ENCODE measurements at places on chromosomes 2 and 18.

- no peak for DNase-seq
Measured at GRCh38 chr2:240505910-240506309, 51.9 kb downstream of the ANKMY1 start.

DNA sequence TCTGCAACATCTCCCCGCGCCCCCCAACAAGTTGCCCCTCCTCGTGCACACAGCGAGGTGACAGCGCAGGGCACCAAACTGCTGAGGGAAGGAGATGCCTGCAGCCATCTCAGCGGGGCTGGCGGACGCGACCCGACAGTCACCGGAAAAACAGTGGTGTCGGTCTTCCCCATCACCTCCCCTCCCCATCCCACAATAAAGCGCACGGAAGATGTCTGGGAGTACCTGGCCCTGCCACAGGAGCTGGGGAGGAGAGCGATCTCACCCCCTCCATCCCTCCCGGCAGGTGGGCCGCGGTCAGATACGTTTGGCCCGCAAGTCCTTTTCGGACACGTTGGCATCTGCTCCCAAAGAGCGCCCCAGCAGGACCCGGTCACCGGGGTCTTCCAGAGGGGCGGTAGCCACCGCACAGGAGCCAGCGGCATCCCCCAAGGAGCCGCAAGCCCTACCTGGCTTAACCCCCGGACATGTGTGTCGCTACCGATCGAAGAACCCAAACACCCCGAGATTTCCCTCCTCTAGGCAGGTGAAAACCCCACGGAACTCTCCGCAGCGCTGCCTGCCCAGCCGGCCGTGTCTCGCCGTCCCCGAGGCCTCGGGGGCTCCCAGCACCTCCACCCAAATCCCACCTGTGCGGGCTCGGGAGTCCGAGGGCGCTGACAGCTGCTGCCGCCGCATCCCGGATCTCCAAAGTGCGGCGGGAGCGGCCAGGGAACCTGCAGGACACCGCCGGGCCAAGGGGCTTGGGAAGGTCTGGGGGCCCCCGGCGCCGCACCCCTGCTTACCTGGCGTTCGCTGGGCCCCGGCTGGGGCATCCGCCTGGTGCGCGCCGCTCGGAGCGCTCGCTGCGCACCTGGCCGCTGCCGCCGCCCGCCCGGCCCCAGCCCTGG, 657 bp downstream of the ATP8B1 start:
- no peak for DNase-seq

- DNase-seq = no peak
Measured at GRCh38 chr2:1628893-1629292, 115.4 kb downstream of the PXDN start.

- no peak for DNase-seq
Measured at GRCh38 chr2:230927711-230928341, 2.8 kb upstream of the GPR55 start.

GRCh38 chr2:222523783-222524544, 99.6 kb downstream of the SGPP2 start:
- no peak for DNase-seq

- no peak for DNase-seq
Measured at GRCh38 chr2:29405266-29405665, 290.1 kb downstream of the CLIP4 start.

DNA sequence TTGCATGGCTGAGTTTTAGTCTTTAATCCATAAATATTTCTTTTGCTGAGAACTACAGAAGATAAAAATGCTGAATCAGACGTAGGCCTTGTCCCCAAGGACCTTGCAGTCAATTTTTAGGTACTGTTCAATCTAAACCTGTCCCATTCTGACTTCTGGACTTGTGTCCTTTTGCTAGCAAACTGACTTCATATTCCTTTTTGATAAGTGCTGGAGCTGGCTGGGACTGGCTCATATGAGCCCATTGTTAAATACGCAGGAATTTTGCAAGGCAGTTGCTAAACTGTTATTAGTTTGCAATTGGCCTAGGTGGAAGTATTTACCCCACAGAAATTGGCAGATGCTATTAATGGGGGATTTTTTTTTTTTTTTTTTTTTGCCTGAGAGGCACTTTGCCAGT, 941.4 kb downstream of the DCC start:
- no peak for DNase-seq

GRCh38 chr2:70768590-70769085, 638 bp upstream of the ADD2 start:
- DNase-seq = no peak

DNA sequence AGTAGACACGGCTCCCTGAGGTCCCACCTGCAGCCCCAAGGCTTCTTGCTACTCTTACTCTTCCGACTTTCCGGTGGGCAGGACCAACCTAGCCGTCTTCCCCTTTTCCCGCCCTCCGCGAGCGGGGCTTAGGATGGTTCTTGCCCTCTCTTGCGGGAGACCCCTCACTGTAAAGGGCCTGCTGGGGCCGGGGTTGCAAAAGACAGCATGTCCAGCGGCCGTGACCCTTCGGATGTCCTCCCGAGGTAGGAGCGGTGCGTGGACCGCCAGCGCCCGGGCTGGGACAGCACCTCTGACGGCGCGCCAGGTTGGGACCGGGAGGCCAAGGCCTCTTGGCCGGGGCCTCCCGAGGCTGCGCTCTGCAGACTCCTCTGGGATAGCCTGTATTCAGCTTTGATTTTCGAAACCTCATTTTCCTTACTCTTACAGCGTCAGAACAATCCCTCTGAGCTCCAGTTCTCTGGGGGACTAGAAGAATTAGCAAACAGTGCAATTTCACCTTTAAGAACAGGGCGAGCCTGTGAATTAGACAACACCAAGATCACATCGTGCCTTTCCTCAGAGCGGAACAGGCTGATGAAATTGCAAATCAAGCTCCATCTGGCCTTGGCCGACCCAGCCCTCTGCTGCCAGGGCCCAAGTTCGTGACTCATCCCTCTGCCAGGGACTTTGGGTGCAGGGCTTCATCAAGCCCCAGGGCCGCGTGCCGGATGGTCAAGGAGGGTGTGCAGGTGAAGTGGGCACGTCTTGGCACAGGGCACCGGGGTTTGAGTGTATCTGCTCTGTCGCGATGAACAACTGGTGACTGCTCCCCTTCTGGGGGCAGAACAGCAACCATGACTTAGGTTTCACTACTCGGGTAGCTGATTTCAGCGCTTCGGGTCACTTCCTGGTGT, 777 bp downstream of the MOCOS start:
- DNase-seq = no peak

DNA sequence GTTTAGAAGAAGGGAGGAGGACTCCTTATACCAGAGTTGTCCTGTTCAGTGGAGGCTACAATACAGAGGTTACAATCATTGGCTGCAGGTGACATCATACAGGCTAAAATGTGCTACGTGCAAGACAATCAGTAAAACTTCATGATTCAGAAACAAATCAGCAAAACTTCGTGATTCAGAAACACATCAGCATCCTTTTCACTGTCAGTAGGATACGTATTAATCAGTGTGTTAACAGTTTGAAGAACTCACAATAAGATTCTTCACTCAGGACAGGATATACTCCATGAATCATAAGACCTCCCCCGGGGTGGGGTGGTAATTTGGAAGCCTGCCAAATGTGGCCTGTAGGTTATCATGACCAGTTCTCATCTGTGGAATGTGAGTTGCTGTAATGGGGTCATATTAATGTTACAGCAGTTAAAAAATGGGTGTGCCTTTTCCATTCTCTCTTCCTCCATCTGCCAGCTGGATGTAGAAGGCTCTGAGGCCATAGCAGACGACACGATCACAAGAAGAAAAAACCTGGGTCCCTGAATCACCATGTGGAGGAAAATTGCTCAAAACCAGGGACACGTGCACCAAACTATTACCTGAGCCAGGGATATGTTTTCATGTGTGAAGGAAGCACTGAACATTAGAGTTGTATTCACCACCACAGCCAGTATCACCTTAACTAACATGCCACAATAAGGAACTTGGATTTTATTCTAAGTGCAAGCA, 134.8 kb upstream of the CREB1 start:
- DNase-seq = no peak

GRCh38 chr2:121965661-121966060, 210.2 kb downstream of the TSN start:
- no peak for DNase-seq

DNA sequence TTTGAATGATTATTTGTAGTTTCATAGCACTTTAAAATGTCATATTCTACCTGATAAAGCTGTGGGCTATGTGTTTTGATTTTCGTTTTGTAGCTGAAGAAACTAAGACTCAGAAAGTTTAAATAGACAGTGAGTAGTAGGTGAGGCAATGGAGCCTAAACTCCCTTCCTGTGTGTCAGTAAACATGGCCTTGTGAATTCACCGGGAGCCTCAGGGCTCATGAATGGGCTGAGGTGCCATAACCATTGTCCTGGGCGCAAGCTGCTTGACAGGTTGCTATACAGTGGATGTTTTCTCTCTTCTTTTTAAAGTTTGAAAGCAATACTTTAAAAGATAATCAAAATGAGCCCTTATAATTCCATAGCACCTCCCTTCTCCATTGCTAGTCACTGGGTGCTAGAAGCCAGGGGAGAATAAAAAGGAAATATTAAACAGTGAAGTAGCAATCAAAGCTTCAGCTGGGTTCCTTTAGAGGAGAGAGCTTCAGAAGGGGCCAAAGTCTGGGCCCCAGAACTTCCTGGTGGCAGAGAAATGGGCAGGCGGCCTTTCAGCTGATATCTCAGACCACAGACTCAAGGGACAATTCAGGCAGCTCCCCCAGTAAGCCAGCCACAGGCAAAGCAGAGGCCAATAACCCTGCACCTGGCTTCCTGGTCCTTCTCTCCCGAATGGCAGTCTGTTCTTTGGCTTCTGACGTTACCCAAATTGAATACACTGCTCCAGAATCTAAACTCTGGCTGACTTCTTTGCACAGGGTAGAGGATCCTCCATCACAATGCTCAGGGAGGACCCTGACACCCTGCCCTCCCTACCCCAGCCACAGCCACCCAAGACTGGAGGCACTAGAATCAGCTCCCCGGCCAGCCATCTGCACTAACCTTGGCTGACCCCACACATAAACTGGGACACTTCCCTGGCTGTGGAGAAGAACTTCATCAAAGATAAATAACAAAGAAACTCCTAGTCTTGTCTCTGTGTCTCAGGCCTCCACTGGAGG, 51.8 kb upstream of the NPAS2 start:
- no peak for DNase-seq

DNA sequence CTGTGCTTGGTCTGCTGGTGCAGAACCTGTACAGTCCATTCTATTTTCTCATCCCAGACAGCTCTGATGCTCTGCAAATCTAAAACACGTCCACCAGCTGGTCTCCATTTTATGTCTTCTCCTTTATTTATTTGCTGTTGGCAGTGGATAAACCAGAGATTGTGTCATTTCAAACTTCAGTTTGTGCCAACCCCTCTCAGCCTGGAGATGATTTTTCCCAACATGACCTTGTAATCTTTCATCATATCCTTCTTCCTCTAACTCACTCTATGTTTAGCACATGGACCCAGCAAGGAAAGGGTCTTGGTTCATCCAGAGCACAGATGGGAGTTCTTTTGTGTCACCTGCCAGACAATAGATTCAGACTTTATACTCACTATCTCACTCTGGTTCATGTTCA, 273.2 kb downstream of the MTX2 start:
- DNase-seq = no peak

- DNase-seq = no peak
Measured at GRCh38 chr2:157898591-157898996, 22.5 kb upstream of the ACVR1 start.

GRCh38 chr2:213015387-213016165, 135.8 kb downstream of the IKZF2 start:
- no peak for DNase-seq

DNA sequence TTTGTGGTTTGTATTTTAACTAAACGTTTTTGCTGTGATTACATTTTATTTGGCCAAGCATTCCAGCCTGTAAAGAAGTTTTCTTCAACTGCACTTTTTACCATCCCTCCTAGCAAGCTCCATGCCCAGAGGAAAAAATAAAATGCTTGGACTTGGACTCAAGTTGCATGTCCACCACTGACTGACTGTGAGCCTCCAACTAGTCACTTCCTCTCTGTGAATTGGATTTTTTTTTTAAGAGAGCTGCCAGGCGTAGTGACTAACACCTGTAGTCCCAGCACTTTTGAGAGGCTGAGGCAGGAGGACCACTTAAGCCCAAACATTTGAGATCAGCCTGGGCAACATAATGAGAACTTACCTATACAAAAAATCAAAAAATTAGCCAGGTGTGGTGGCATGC, 1185.2 kb upstream of the PIK3C3 start:
- DNase-seq = no peak

DNA sequence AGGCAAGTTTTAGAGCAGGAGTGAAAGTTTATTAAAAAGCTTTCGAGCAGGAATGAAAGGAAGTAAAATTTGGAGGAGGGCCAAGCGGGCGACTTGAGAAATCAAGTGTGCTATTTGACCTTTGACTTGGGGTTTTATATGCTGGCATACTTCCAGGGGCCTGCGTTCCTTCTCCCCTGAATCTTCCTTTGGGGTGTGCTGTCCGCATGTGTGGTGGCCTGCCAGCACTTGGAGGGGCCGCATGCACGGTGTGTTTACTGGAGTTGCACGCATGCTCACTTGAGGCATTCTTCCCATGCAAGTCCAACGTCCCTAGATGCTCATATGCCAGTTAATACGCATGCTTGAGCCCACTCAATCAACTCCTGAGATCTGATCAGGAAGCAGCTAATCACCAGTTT, 78.3 kb upstream of the MAP4K4 start:
- DNase-seq = peak; percentile 25

- DNase-seq = no peak
Measured at GRCh38 chr2:47190188-47190881, 35.2 kb upstream of the STPG4 start.

DNA sequence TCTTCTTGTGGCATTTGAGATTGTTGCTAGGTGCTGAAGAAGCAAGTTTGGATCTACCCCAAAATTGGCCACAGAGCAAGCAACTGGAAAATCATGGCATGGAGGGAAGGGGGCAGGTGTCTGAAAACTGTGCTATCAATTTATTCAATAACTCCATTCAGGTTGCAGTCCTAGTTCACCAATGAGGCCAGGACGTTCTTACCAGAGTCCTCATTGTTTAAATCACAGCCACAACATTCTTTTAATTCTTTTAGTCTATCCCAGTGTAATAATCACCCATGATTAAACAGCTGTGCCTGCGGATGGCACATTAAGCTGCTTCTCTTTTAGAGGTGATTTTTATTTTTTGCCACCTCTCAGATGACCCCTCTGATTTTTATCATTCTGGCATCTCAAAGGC, 103.5 kb downstream of the ANKRD44 start:
- DNase-seq = no peak

DNA sequence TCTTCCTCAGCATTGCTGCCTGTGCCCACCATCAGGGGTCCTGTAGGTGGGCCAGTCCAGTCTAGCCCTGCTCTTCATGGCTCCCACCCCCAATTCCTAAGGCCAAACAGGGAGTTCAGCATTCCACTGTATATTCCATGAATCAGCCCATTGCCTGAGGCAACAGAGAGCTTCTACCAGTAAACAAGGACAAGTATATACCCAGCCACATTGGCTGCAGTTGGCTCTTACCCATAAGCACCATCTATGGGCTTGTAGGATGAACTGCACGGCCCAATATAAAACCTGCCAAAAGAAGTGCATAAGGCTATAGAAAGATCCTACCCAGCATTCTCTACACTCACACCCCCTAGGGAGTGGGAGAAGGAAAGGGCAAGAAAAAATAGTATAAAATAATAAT, 95.1 kb upstream of the SALL3 start:
- no peak for DNase-seq

- DNase-seq = no peak
Measured at GRCh38 chr2:158533009-158533408, 76.3 kb downstream of the PKP4 start.
